ENCODE measurements at places on chromosomes 2 and 18. TPM values are rescaled to one million over a fixed set of nuclear protein-coding genes. Genes with fewer than 3 reads are reported as not detected.

DNA sequence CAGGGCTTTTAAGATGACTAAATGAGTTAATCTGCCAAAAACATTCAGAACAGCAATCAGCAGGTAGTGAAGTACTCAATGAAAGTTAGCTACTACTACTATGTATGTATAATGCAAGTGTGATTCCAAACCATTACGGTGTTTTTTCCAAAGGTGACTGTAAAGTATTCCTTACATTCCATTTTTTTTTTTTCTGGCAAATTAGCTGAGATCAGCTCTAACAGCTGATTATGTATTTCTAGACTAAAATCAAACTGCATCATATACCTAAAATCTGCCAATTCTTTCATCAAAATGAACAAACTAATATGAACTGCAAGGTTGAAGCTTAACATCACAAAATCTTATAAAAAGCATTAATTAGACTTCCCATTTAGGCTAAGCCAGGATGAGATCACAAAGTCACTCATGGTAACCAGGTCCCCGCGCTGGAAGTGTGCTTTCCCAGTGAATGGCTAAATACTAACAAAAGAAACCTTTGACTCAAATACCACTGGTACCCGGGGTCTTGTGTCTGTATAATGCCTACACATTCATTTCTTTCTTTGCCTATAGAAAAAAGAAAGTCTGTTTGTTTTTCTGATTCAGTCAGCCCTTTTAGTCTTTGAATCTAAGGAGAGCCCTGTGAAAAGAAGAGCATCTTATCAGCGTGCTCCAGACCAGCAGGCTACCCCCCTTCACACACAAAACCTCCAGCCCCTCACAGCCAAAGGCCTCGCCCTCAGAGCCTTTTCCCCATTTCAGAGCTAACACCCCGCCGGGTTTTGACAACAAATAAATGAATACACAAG lies 88.3 kb downstream of the RBMS1 start:
- no peak overlapping the region for H3K27ac ChIP-seq
- peak overlapping the region; percentile 86 for H3K4me3 ChIP-seq
- peaks cover 74% of the 10 kb centered on the region for H3K4me1 ChIP-seq
- H3K36me3 ChIP-seq = no peaks in the 10 kb centered on the region
- DNase-seq = no peak

DNA sequence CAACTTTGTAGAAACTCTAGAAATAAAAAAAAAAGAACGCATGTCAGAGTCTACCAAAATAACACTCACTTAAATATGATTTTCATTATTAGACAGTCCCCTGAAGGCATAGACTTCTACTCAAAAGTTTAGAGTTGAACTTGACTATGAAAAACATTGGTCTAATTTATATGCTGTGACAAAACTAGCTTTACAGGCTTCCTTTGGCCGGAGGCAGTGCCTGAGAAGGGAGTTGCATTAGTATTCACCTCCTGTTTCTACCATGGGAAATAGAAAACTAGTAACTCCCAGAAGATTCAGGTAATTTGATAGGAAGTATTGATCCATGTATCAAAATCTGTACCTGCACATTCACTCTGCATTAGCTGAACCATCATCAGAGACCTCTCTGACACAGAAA lies 163.4 kb upstream of the NOSTRIN start:
- DNase-seq = no peak
- H3K36me3 ChIP-seq = no peaks in the 10 kb centered on the region
- H3K27ac ChIP-seq = no peak overlapping the region

GRCh38 chr2:64485331-64485730 lies 31.4 kb downstream of the LGALSL start:
- H3K36me3 ChIP-seq = no peaks in the 10 kb centered on the region
- H3K4me1 ChIP-seq = peaks cover 4% of the 10 kb centered on the region
- H3K27me3 ChIP-seq = no peaks in the 10 kb centered on the region
- no peak overlapping the region for H3K4me3 ChIP-seq
- no peak for DNase-seq

DNA sequence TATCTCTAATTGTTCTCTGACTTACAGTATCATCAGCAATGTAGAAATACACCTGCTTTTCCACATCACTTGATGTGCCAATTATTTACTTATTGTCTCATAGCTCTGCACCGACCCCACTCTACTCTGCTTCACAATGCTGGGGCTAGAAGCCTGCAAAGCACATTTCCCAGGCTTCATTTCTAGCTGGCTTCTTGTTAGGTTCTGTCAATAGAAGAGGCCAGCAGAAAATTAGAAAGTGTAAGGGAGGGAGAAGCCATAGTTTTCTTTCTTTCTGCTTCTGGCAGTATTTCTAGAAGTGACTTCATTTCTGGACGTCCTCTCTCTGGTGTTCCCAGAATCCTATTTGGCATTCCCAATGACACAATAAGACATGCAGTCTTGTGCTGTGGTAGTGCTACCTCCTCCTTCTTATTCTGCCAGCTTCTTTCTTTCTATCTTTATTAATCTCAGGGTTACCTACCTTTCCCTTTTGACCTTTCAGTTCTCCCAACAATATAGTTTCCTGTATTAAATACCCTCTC lies 12.5 kb upstream of the TANC1 start:
- no peaks in the 10 kb centered on the region for H3K27me3 ChIP-seq
- H3K27ac ChIP-seq = no peak overlapping the region
- no peak for DNase-seq
- H3K4me1 ChIP-seq = no peaks in the 10 kb centered on the region
- no peaks in the 10 kb centered on the region for H3K36me3 ChIP-seq

GRCh38 chr2:36967236-36967876 lies 1.0 kb upstream of the STRN start:
- peaks cover 22% of the 10 kb centered on the region for H3K4me1 ChIP-seq
- no peak for DNase-seq
- H3K36me3 ChIP-seq = no peaks in the 10 kb centered on the region
- peak overlapping the region; percentile 93 for H3K27ac ChIP-seq
- H3K27me3 ChIP-seq = no peaks in the 10 kb centered on the region

DNA sequence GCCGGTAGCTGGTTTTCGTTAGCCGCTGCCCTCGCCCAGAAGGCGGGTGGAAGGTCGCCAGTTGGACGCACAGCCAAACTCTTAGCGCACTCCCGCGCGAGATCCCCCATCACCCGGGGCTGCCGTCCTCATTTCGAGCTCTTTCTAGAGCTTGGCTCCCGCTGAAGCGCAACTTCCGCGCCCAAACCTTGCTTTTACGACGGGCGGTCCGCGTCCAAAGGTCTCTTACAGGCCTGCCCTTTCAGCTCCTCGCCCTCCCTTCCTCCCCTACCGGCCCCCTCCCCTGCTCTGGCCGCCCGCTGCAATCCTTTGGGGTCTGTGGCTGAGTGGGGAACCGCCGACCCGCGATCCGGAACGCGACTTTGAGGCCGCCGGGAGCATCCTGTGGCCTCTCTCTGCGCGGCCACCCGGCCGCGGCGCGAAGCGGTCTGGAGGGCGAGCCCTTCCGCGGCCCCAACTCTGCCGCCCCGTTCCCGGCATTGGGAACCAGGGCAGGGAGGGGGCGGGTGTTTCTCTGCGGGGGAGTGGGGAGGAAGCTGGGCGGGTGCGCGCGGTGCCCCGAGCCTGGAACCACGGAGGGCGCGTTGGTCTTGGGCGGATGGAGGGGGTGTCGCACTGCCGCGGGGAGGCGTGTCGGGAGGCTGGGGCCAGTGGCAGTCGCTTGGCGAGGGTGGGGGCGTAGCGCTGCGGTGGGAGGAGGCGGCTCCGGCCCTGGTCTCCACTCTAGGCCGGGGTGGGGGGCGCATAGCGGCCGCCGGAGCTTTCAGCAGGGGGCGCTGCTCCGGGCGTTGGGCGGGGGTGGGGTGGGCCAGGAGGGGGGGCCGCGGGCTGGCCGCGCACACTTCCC lies at the start of gene GDF7:
Gene GDF7, plus strand, starts transcription at position 841 of the 847 bp plus-strand sequence. CDS start 96 bp downstream, outside the sequence.
- H3K27me3 ChIP-seq = peaks cover 70% of the 10 kb centered on the region
- H3K27ac ChIP-seq = no peak within 1 kb of the TSS
- no peaks in the 10 kb centered on the region for H3K36me3 ChIP-seq
- DNase-seq = no peak

GRCh38 chr2:67524777-67525176 lies 127.6 kb downstream of the ETAA1 start:
- no peaks in the 10 kb centered on the region for H3K36me3 ChIP-seq
- H3K4me1 ChIP-seq = no peaks in the 10 kb centered on the region
- no peak overlapping the region for H3K27ac ChIP-seq
- DNase-seq = no peak
- no peaks in the 10 kb centered on the region for H3K27me3 ChIP-seq
- H3K4me3 ChIP-seq = no peak overlapping the region

DNA sequence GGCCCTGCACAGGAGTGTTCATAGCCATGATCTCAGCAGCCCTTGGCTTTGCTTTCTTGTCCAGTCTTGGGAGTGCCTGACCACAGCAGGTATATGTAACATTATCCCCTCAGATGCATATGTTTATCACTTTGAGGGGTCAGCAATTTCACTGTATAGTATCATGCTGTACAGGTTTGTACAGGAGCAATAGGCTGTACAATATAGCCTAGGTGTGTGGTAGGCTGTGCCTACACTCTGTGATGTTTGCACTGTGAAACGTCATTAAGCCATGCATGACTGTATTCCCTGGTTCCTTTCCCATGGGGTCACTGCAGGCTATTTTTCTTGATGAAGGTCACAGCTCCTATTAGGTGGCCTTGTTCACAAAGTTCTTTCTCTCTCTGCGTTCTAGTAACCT lies 4.7 kb upstream of the IL36G start:
- no peak overlapping the region for H3K4me3 ChIP-seq
- H3K36me3 ChIP-seq = no peaks in the 10 kb centered on the region
- H3K4me1 ChIP-seq = peaks cover 6% of the 10 kb centered on the region
- H3K27ac ChIP-seq = no peak overlapping the region
- DNase-seq = no peak
- H3K27me3 ChIP-seq = no peaks in the 10 kb centered on the region

DNA sequence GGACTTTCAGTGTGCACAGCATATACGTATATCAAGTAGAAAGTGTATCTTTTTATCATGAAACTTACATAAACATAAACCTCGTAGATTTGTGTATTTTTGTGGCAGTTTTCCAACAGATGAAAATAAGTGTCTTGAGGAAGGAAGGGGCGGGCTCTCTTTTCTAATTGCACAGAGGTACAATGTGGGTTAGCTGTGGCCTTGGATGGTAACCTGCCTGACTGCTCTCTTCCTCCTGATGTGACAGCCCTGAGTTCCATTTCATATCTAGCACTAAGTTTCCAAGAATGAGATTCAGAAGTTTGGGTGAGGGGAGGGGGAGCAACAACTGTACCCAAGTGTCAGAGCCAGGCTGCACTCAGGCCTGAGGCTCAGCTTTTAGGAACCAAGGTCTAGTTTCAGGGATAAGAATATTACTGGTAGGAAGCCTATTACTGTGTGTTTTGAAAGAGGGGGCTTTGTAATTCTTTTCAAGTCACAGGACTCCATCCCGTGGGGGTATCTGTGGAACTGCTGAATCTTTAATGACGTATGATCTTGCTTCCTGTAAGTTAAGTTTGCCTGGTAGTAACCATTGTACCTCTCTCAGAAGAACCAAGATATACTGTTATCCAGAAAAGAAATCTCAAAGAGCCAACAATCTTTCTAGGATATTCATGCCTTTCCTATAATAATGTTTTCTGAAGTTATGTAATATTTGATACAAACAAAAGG lies 483.7 kb downstream of the PTPRM start:
- no peak overlapping the region for H3K27ac ChIP-seq
- no peaks in the 10 kb centered on the region for H3K36me3 ChIP-seq
- H3K27me3 ChIP-seq = no peaks in the 10 kb centered on the region
- no peaks in the 10 kb centered on the region for H3K4me1 ChIP-seq

GRCh38 chr2:205747829-205748386 lies 65.6 kb downstream of the NRP2 start:
- H3K27me3 ChIP-seq = no peaks in the 10 kb centered on the region
- DNase-seq = no peak
- no peak overlapping the region for H3K27ac ChIP-seq
- H3K36me3 ChIP-seq = no peaks in the 10 kb centered on the region

DNA sequence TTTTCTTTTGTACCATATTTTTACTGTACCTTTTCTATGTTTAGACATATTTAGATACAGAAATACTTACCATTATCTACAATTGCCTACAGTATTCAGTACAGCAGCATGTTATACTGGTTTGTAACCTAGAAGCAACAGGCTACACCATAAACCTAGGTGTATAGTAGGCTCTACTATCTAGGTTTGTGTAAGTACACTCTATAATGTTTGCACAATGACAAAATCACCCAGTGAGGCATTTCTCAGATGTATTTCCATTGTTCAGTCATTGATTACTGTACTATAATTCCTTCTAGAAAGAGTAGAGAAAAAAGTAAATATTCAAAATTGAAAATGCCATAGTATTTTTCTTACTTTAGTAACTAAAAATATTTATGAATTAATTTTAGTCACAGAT lies 490.1 kb upstream of the REG3G start:
- DNase-seq = no peak
- H3K4me1 ChIP-seq = no peaks in the 10 kb centered on the region
- no peak overlapping the region for H3K27ac ChIP-seq
- no peaks in the 10 kb centered on the region for H3K27me3 ChIP-seq
- H3K4me3 ChIP-seq = no peak overlapping the region
- H3K36me3 ChIP-seq = no peaks in the 10 kb centered on the region

DNA sequence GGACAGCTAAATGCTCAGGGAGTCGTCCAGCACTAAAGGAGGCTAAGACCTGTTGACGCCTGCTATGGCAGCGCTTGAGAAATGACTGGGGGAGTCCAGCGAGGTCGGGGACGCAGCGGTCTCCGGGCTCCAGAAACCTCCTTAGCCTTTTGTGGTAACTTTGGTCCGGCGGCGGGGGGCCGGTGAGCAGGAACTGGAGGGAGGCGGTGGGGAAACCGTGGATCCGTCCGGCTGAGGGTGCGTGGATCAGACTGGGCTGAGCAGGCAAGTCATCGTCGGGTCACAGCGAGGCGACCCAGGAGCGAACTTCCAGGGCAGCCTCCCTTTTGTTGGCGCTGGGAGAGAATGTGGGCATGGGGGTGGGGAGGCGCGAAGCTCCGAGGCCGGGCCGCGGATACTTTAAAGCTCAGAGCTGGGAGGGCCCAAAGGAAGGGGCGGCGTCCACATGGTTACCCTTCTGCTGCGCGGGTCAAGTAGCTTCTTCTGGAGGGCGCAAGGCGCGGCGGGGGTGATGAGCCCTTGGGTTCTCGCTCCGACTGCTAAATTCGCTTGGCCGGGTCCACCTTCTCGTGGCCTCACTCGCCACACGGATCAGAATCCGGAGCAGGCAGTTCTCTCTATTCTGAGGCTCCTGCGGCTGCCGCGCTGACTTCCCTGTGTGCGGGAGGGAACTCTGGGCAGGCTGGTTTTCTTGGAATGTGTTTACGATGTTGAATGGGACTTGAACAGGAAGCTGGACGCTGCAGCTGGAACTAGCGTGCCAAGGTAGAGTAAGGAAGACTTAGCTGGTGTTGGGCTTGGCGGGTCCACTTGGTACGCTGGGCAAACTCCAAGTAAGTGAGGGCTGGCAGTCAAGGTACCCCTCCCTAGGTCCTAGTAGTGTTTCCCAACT lies 920 bp downstream of the GULP1 start:
- DNase-seq = no peak
- H3K36me3 ChIP-seq = no peaks in the 10 kb centered on the region
- H3K4me3 ChIP-seq = no peak overlapping the region
- peak overlapping the region; percentile 59 for H3K27ac ChIP-seq
- no peaks in the 10 kb centered on the region for H3K4me1 ChIP-seq

- peaks cover 7% of the 10 kb centered on the region for H3K4me1 ChIP-seq
- H3K27me3 ChIP-seq = no peaks in the 10 kb centered on the region
- no peak overlapping the region for H3K27ac ChIP-seq
- no peak for DNase-seq
- no peak overlapping the region for H3K4me3 ChIP-seq
- H3K36me3 ChIP-seq = no peaks in the 10 kb centered on the region
Measured at GRCh38 chr2:195471163-195471562, 185.9 kb upstream of the SLC39A10 start.

RBFA gene
- 10.0 TPM for polyA plus RNA-seq

GAREM1 gene
- polyA plus RNA-seq = not detected

KIAA2012 gene
- not detected for polyA plus RNA-seq

FANCL gene
- polyA plus RNA-seq = 8.3 TPM

FBXO41 gene
- 2.4 TPM for polyA plus RNA-seq
